Fibroblast of skin of right quadriceps (primary cell): ENCODE measurements at places on chromosomes 5 and 9.
A peak's percentile ranks its signal among the peaks of the same experiment; 100 is the strongest.

- peak; percentile 75 for DNase-seq
Measured at GRCh38 chr5:157371655-157372471, 88.2 kb upstream of the NIPAL4 start.

DNA sequence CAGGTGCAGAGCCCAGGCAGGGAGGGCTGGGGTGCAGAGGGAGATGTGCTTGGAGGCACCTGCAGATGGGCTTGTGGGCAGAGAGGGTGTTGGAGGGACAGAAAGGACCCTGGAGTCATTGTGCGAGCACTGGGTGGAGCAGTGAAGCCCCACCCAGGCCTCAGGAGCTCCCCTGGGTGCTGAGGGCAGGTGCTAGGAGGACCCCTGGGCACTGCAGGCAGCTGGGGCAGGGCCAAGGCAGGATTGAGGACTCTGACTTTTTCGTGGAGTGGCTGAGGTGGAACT is 10.3 kb upstream of the SLC6A18 start:
- no peak for DNase-seq

DNA sequence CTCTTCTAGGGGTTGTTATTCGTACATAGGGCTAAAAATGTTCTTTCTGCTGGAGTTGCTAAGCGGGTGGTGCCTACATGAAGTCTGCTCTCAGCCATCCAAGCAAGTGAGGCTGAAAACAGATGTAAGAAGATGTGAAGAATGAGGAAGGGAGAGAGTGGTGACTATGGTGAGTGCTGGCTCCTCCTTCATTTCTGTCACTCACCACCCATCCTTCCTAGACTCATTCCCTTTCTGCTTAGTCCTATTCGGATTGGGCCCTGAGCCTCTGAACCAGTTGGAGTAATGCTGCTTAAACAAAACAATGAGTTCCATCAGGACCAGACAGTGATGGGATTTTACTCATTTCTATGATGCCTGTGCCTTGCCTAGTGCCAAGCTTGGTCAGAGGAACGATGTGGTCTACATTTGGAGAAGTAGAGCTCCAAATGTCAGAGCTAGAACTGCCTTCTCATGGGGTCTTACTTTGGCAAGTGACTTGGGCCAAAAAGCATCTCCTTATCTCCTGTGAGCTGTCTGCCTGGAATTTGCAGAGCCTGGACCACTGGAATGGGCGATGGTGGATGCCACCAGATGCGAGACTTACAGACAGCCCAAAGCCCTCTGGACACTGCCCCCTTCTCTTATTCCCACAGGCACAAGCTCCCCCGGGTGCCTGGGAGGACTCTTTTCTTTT is 192.9 kb downstream of the FBXL7 start:
- DNase-seq: peak; percentile 32

DNA sequence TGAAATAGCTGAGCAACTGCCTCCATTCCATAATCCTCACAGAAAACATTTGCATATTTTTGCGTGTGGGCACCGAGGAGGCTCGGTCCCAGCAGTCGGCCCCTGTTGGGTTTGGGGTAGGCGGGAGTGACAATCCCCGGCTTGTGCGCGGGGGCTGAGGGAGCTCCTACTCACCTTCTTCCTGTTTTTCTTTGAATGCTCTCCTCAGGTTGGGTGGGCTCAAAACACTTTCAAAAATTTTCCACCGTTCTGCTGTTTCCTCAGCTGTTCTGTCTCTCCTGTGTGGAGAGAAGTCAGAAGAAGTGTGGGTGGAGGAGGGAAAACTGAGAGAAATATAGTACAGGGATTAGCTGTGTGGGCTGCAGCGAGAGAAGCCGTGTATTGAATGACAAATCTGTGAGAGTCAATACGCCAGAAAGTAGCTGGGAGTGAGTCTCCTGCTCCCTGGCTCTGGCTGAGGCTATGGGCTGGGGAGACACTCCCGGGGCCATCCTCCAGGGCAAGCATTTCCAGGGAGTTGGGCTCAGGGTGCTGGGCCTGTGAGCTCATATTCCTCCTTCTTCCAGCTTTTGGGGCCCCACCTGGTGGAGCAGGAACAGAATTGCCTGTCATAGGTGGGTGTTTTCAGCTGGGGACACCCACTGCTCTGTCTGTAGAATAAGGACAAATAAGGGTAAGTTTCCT is 84.7 kb downstream of the CMYA5 start:
- DNase-seq: peak; percentile 41

- no peak for DNase-seq
Measured at GRCh38 chr5:180211761-180212035, 2.7 kb upstream of the RASGEF1C start.

GRCh38 chr5:126492939-126493338 is 69.7 kb downstream of the GRAMD2B start:
- DNase-seq: peak; percentile 30

GRCh38 chr9:79346350-79347020 is 225.3 kb upstream of the TLE4 start:
- DNase-seq: peak; percentile 50

DNA sequence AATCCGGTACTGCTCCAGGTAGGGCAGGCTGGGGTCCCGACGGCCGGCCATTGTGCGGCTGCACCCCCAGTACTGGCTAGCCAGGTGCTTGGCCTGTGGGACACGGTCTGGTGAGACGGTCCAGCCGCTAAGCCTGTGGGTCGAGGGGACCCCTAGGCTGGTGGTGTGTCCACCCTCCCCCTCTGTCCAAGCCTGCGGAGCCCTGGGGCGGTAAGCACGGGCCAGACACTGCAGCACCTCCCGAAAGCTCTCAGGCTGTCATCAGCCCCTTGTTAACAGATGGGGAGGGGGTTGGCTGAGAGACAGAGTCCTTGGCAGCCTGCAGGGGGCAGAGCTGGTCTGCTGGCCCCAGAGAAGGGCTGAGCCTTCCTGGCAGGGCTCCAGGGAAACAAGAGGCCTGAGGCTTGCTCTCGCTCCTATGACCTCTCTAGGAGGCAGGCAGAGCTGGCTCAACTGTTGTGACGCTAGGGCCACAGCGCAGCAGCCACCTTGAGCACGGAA is 11.8 kb upstream of the MRNIP start:
- DNase-seq: peak; percentile 20

- DNase-seq: no peak
Measured at GRCh38 chr5:139671096-139671841, 23.1 kb downstream of the CXXC5 start.

DNA sequence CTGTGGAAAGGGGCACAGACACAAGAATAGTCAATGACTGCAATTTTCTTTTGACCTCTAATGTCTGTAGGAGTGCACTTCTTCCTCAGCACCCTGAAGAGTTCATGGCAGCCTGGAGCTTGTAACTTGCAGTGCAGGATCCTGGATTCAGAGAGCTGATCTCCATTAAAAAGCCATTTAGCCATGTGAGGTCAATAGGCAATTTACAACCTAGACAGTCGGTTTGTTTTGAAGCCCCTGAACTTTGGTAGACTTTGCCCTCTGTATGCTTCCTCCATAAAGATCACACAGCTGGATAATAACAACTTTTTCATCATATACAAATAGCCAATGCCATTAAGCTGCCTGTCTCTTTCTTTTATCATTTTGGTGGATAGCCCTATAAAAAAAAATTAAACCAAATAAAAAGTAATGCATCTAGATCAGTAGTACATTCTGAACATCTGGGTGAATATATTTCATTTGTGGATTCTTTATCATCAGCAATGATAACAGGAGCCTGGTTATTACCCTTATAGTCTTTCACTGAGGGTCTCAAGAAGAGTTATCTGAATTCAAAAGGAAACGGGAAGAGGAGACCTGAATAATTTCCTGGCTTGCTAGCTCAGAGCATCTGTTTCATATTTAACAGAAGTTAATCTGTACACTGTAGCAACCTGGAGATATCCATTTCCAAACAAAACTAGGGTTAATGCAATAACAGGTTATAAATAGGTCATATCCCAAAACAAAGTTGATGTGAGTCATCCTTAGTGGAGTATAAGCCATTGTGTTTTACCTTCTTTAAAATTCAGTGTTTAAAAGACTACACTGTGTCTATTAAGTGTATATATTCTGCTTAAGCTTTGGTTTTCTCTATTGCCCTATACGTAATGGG is 193.8 kb upstream of the ACTBL2 start:
- peak; percentile 29 for DNase-seq

DNA sequence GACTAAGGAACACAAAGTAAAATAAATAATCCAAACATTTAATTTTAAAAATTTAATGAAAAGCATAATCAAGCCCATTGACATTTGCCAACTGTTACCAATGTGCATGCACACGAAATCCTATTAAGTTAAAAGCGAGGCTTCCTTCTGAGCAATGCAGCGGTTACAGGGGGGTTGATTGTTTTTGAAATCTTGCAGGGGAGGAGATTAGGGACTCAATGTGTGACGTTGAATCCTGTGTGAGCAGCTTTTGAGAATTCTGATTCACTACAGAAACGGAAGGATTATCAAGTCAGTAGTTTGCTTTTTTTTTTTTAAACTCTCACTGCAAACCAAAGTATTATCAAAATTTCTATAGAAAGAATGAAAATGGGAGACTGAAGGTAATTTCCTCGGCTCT is 109.5 kb downstream of the PRKACG start:
- DNase-seq: no peak

- DNase-seq: no peak
Measured at GRCh38 chr9:25658571-25658970, 19.7 kb downstream of the TUSC1 start.

DNA sequence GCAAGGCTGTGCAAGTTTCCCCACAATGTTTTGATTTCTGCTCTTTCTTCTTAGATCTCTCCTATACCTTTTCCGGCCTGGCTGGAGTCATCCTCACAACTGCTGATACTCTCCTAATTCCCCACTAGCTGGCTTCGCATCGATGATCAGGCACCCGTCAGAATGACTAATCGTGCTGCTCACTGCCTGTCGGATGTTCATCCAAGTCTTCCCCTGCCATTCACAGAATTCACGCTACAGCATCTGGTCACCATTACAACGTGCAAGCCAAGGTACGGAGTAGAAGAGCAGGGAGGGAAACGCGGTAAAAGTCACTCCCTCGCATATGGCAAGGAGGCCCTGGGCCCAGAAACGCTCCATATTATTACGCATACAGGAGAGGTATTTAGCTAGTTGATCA is 35.1 kb downstream of the CDH10 start:
- DNase-seq: no peak

DNA sequence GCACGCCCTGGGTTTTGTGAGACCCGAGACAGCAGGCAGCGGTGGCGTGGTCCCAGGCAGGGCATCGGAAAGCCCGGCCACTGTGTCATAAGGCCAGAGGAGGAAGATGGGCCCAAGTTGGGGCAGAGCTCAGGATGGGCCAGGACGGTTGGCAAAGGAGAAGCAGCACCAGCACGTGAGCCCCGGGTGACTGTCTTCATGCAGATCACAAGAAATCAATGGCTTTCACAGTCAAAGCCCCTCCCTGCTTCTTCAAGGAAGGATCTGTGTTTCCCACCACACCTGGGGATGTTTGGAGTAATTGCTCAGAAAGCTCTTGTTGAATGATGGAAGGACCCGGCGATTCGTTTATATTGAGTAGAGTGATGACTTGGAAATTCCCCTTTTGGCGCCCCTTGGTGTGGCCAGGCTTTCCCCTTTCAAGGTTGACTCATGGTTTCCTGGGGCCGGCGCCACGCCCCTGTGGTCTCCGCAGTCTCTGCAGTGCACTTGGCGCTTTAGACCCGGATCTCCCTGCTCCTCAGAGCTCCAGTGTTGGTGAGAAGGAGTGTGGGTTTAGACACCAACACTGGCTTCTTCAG is 52.1 kb downstream of the IL31RA start:
- DNase-seq: no peak

DNA sequence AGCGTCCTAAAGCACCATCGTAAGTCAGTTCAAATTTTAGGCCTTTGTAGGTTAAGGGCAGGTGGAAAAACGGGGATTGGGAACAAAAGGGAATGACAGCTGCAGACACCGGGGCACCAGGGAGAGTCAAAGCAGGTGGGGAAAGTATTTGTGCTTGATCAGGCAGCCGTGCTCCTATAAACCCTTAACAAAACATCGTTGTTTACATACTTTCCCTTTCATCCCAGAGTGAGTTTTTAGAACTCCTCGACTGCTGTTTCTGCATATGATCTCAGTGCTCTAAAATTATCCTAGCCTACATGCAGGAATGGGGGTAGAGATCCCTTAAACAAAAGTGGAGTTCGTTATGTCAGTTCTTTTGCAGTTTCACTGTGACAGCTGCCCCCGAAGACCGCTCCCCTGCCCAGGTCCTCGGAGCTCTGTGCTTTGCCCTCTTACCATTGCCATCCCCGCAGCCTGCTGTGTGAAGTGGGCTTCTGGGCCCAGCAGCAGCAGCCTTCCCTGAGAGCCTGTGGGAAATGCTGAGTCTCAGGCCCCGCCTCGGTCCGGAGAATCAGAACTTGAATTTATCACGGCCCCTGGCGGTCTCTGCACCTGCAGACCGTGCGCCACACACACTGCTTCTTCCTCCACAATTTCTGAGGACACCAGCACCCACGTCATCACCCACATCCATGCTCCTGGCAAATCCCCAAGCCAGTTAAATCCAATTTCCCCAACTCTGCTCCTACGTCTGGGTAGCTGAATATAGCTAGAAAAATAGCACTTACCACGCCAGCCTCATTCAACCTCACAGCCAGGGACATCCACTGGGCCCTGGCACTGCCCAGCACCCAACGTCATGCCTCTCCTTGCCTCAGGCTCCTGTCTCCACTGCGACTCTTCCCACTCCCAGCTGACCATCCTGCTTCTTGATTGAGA is 86.8 kb downstream of the NSUN2 start:
- DNase-seq: no peak
